SIG-M5 (cell line): ENCODE measurements at places on chromosomes 2 and 18.

GRCh38 chr18:5073026-5073944 is 123.8 kb downstream of the AKAIN1 start:
- DNase-seq = no peak

GRCh38 chr2:550860-551567 is 126.2 kb downstream of the TMEM18 start:
- no peak for DNase-seq

- no peak for DNase-seq
These were observed 141.8 kb upstream of the ALKAL2 start for GRCh38 chr2:429575-430254.

DNA sequence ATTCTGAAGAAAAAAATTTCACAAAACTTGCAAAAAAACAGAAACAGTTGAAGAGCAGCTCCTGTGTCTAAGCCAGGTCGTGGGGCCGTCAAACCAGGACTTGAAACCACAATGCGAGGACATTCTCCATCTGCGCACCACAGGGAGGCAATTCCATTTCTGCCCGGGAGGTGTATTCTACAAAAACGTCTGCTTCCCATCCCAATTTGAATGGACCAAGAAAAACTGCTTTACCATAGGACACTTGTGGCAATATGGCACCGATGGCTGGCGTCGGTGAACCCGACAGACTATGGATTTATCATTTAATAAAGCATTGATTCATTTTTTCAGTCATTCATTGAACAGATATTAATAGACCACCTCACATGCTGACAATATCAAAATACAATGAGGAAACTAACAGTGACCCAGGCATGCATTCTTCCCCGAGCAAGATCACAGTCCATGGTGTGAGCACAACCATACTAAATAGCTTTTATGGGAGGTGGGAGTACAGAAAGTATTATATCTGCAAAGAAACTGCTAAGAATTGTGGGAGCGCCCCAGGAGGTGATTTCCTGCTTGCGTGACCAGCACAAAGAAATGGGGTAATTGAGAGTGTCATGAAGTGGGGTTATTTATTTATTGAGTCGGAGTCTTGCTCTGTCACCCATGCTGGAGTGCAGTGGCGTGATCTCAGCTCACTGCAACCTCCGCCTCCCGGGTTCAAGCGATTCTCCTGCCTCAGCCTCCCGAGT is 10.5 kb upstream of the ZAP70 start:
- DNase-seq = no peak

GRCh38 chr2:121309801-121310200 is 24.8 kb upstream of the TFCP2L1 start:
- DNase-seq = no peak

DNA sequence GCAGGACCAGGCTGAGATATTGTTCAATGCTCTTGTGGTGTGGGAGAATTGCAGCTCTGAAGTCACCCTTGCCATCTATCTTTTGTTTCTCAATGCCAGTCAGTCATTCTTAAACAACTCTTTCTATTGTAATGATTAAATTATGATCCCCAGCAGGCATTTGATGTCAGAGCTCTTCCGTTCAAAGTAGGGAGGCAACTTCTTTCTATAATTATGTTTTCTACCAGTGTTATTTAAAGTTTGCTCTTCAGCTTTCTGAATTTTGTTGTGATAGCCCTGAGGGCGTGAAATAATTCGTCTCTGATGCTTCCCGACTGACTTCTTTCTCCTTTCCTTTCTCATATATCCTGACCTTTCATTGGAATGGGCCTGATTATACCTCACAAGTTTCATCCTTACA is 161.4 kb upstream of the KLHL14 start:
- DNase-seq = no peak

DNA sequence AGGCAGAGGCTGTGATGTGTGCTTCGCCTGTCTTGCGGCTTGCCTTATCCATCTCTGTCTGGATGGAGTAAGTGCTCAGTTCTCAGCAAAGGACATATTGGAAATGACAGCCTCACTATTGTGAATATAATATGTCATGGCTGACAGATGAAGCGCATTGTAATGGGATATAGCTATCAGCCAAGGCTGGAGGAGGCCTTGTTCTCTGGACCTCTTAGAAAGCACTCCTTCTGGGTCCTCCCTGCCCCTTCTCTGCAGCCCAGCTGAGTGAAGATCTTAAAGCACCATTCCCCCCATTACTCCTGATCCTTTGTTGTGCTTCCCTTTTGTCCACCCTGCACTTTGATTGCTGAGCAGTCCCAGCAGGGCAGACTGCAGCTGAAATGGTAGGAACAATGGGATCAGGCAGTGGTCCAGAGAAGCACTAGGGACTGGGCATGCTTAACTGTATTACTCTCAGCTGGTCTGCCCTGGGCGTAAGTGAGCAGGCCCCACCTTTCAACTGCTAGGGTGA is 265.3 kb downstream of the SETBP1 start:
- no peak for DNase-seq

- DNase-seq = no peak
These were observed 11.2 kb downstream of the AOX1 start for GRCh38 chr2:200596774-200597570.
